ENCODE measurements at places on chromosomes 3 and 15.

DNA sequence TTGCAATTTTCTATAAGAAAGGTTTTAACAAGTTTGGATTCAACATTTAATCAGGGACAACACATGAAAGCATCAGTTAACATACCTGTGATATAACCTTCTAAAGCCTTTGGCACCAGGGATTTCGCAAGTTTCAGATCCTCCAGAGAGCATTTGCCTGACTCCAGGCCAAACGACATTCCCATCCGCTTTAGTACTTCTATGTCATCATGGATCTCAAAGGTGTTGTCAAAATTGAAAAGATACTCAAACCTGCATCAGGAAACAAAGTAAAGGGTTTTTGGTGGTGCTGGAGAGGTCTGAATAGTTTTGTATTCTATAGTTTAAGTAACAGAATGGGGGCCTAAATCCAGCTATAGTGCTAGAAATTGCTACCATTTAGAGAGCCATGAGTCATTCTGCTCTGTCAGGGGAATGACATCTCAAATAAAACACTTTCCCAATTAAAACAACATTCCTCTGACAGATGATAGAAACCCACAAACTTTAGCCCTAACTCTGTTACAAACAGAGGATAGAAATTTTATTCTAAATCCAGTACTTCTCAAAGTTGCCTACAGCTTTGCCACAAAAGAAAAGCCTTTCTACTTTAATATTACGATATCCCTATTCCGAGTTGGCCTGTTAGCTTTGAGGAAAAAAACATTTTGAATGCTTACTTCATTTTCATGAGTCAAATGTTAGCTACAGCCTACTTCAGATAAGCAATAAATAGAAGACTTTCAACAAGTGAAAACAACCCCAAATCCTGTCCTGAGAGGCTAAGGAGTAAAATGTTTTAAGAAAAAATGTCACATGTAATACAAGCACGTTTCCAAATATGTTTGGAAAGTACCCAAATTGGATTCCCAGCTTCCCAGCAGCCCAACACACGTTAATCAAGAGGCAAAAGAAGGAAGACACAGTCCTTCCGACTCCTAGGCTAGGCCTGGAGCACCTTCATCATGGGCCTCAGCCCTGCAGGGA is 83.4 kb downstream of the ATP1B3 start:
- DNase-seq: no peak

DNA sequence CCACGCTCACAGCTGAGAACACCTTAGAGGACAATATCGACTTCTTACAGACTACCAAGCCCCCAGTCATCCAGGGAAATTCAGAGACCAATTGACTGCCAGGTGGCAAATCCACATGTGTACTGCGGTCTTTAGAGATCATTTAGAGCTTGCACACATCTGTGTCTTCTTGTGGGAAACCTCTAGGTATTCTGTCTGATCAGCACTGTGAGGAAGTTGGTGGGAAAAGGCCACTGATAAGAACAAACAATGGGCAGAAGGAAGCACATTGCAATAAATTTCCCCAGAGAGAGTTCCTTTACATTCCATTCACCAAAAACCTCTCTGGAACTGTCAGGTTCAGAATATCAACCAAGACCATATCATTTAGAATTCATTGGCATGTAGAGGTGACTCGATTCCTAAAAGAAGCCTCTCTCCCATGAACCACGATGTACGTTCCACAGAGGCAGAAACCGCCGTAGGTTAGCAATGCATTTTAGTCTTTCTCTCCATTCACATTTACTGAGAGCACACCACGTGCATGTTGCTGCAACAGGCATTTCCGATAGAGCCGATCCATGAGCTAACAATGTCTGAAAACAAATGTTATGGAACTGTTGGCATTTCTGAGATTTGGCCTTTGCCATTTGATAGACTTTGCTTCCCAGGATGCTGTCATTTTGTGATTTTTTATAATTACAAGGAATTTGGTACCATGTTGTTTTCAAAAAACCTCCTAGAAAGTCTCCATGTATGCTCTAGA is 287.3 kb upstream of the TPRG1 start:
- DNase-seq: no peak

GRCh38 chr3:126433105-126433430 is 38.4 kb downstream of the CFAP100 start:
- no peak for DNase-seq

DNA sequence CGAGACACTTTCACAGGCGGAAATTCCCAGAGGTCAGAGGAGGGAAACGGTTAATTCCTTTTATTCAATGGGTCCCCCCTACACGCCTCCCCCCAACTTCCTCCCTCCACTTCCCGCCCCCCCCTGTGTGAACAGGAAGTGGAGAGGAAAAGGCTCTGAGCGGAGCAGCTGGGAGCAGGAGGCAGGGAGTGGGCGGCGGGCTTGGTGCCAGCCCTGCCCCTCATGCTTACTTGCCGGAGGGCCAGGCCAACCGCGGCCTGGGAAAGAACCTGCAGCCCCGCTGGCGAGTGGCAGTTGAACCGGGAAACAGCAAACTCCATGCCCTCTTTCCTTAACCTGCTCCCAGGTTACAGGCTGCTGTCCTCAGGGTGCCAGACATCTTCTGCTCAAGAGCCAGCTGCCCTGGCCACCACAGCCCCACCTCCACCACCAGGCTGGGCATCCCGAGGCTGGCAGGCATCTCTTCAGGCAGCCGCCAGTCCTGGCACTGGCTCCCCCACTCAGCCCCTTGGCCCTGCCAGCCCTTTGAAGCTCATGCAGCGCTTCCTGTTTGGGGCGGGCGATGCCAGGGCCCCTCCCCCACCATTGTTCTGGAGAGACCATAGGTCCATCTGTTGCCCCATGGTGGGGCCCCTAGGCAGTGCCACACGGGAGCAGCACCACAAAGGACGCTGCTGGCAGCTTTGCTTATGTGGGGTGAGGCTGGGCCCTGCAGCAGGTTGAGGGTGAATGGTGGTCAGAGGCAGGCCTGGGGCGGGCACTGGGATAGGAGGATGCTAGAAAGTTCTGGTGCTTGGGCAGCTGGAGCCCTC is 12.9 kb downstream of the VPS18 start:
- DNase-seq: no peak
